ENCODE measurements at places on chromosomes 3 and 15.

DNA sequence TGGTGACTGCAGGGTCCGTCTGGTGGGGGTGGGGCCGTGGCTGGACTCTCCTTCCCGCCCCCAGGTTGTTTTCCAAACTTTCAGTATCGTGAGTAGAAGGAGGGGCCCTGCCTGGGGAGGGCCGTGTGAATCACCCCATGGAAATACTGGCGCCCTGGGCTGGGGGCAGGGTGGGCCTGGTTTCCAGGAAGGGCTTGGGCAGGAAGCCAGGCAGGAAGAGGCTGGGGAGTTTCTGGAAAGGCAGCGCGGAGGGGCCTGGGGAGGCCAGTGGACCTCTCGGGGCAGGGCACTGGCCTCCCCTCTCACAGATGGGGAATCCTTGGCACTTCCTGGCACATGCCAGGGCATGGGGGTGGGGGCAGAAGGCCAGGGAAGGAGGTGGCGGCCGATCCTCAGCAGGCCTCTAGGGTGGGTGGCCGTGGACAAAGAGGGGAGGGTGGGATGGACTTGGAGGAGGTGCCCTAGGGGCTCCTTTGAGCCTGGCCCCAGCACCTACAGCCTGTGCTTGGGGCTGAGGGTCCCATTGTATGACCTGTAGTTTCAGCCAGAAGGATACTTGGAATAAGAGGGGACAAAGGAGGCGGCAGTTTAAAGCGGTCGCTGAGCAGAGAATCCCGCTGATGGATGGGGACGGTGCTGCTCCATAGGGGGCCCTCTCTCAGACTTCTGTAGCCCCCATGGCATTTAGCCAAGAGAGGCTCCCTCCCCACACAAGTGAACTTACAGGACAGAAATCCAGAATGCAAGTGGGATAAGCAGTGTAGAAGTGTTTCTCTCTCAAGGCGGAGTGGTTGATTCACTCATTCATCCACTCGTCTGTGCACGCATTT is 56.5 kb upstream of the GATA2 start:
- peak; percentile 46 for DNase-seq

DNA sequence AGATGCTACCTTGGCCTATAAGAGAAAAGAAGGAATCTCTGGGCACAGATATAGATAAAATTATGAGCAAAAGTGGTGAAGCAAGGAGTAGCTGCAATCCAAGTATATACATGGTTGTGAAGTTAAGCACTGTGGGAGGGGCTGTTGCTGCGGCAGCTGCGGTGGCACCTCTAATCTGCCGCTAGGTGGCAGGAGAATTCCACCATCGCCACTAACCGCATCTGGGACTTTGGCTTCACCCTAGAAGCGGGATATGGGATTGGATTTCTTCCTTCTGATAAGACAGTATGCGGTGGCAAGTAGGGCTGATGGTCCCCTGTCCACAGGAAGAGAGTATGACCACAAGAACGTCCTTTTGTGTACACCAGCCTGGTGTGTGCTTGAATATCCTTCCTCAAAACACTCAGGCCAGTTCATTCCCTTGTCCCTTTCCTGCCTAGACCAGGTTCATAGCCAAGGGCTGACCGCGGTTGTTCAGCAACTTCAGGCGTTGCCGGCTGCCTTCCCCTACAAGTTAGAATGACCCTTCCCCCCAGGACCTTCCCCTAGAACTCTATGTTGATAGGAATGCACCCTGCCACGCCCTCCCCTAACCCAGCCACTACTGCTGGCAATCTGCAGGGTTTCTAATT is 5.1 kb downstream of the MAGEL2 start:
- DNase-seq, result peak; percentile 12

GRCh38 chr15:74815121-74815934 is 2.7 kb downstream of the LMAN1L start:
- DNase-seq, result no peak

- peak; percentile 25 for DNase-seq
These were observed 291.7 kb downstream of the SUCLG2 start for GRCh38 chr3:67362686-67363085.

GRCh38 chr3:30102356-30102755 is 504.0 kb upstream of the TGFBR2 start:
- DNase-seq, result no peak

DNA sequence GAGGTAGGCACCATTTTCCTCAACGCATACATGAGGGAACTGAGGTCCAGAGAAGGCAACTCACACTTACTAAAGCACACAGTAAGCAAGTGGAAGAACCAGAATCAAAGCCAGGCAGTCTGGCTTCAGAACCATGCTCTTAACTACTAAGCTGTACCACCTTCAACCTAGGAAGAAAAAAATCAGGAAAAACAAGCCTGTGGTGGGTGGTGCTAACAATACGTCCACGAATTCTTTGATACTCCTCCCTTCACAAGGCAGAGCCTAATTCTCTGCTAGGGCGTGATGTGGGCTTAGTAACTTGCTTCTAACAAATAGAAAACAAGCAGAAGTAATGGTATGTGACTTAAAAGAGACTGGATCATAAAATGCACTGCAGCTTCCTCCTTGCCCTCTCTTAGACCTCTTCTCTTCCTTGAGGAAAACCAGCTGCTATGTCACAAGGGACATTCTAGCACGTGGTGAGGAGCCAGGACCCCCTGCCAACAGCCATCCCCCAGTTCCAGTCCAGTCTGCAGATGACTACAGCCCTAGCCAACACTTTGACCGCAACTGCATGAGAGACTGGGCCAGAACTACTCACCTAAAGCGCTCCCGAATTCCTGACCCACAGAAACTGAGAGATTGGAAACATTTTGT is 36.9 kb downstream of the HACD2 start:
- no peak for DNase-seq

DNA sequence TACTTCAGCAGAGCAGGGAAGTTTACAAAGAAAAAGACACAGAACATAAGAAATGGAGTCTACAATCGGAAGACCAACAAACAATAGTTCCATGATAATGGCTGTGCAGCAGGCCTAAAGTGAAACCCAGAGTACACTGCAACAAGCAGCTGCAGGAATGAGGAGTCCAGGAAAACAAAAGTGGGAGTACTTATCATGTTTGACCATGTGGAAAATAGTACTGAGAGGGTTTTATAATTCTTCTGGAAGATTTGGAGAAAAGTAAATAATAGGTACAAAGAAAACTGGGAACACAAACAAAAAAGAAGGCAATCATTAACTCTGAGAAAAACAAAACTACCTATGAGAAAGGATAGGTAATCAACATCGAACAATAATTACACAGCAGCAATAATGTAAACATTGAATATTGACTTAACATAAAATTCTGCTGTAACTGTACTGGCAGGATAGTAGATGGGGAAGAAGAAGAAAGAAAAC is 87.5 kb downstream of the NEK10 start:
- DNase-seq, result no peak
